Esophagus squamous epithelium (tissue), 5 donors: ENCODE measurements at places on chromosomes 16 and 17.

GRCh38 chr17:44354582-44355561 lies 8.8 kb downstream of the FAM171A2 start:
- DNase-seq: no peak

GRCh38 chr17:60398227-60398959 lies 6.5 kb upstream of the USP32 start:
- DNase-seq: no peak

DNA sequence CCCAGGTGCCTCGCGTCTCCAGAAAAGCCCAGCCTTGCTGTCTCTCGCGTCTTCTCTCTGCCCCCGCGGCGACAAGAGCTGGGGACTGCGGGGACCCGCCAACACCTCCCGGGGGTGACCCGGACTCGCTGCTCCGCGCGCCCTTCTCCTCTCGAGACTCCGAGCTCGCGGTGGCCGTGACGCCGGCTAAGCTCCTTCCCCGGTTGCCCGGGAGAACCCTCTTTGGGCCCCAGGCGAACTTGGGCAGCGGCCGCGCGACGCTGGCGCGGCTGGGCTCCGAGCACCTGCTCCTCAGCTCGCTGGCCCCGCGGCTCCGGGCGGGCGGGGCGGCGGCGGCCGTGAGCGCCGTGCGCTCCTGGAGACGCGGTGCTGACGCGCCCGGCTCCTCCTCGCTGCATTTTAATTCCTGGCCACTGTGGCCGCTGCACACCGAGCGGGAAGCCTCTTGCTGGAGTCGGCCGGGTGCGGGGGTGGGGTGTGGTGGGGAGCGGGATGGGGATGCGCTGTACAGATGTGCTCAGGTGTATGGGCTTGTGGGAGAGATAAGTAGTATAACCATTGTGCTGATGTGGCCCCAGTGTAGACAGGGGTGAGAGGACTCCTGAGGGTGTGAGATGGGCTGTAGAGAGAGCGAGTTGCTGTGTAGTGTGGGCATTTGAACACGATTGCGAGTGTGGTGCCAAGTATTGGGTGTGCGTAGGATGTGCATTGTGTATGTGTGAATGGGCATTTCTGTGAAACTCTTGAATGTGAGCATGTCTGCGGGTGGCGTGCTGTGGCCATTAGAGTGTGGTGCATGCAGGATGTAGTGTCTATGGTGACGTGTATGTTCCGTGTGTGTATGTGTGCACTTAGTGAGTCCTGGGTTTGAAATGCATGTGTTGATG lies at the start of gene ASIC2:
ASIC2 (minus strand) TSS at position 315 of the 887 bp plus-strand sequence.
- no peak for DNase-seq

- no peak for DNase-seq
Measured at GRCh38 chr16:89391-90302, 11.6 kb downstream of the MPG start.

DNA sequence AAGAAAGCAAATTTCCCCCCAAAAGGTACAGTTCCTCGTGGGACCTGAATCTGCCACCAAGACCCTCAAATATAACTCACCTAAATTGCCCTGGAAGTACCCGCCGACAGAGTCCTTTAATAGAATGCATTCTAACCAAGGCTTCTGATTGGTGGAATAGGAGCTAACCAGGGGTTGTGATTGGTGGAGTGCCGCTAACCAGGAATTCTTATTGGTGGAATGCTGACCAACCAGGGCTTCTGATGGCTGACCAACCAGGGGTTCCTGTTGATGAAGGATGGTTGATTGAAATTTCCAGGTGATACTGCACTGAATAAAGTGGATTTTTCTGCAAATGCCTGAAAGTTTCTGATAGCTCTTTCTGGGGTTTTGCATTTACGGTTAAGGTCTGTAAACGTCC lies 6.5 kb downstream of the TFAP4 start:
- DNase-seq: no peak

DNA sequence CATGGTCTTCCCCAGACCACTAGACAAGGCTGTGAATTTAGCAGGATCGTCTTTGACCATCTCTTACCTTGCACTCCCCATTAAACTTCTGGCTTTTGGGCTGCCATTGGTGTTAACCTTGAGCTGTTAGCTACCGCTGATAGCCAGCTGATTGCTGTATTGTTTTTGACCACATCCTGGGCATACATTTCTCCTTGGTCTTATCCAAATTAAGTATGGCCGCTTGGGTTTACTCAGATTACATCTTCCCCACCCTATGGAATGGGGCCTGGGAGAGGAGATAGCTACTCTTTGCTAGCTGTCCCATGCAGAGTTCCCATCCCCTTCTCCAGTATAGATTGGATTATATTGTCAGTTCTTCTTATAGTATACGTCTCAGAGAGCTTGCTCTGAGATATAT lies 270.4 kb upstream of the ELAC2 start:
- DNase-seq: no peak

GRCh38 chr16:6356911-6357310 lies 975.7 kb upstream of the RBFOX1 start:
- DNase-seq: no peak

DNA sequence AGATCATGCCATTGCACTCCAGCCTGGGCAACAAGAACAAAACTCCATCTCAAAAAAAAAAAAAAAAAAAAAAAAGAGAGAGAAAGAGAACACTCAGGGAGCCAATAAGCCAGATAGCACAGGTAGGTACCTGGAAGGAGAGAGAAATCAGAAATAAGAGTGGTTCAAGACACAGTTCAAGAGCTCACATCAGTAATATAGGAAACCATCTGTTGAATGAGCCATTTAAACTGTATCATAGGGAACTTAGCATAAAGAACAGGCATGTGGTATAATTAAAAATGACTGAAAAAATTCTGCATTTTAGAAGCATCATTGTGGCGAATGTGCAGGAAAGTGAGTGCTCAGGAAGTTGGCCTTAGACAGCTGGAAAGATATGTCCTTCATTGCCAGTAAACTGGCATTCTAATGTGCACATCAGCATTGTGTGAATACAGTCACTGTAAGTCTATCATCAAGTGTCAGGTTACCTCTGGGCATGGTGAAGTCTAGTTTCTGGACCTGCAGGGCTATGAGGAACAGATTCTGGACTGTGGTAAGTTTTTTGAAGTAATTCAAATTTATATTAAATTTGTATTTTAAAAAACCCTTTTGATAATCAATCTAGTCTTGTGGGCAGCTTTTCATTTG lies 20.4 kb downstream of the KRT12 start:
- no peak for DNase-seq

DNA sequence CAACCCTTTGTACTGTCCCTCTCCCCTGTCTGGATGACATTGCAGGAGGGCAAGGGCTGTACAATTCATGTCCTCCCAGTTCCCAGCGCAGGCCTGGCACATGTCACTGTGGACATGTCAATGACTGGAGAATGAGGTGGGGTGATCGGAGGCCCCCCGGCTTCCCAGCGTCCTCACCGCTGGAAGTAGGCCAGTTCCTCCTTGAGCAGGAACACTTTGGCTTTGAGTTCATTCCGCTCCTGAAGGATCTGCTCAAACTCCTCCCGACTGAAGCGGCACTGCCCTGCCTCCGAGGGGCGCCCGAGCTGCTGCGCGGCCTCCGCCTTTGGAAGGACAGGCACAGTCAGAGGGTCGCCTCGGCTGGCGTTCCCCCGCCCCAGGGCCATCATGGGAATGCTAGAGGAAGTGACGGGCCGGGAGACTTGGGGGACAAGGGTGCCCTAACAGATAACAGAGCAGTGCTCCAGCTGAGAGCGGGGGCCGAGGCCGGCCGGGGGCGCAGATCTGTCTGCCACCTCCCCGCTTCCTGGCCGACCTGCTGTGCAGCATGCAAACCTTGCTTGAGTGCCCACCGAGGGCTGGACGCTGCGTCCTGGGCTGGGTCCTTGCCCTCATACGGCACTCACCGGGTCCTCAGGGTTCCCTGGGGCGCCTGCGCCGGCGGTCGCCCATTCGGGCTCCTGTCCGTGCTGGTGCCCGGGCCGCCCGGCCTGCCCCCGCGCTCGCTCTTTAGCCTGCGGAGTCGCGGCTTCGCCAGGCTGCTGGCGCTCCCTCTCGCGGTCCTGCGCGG lies 1.3 kb downstream of the RILP start:
- no peak for DNase-seq

DNA sequence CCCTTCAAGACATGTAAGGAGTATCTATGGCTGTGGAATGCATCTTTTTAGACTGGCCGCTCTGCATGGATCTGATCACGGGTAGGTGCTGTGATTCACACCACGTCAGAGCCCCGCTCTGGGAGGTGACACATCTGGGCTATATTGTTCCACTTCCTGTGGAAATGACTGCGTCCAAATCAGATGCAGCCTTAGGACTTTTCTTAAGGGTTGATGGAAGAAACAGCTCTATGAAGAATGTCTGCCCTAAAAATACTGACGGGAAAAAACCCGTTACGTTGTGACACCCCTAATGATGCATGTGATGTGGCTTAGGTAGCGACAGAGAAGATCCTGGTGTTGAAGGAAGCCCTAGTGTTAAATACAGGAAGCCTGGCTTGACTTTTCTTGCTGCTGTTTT lies 12.2 kb downstream of the BANP start:
- no peak for DNase-seq

- no peak for DNase-seq
Measured at GRCh38 chr17:62179525-62180161, 114.6 kb upstream of the MED13 start.

DNA sequence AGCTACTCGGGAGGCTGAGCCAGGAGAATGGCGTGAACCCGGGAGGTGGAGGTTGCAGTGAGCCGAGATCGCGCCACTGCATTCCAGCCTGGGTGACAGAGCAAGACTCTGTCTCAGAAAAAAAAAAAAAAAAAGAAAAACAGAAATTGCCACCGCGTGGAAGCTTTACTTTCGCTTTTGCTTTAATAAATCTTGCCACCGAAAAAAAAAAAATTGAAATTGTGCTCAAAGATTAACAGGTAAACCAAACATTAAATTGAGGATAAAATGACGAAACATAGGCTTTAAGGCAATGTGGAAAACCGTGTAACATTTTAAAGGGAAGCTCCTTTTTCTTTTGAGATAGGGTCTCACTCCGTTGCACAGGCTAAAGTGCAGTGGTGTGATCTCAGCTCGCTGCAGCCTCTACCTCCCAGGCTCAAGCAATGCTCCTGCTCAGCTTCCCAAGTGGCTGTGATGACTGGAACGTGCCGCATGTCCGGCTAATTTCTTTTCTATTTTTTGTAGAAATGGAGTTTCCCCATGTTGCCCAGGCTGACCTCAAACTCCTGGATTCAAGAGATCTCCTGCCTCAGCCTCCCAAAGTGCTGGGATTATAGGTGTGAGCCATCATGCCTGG lies 40.1 kb downstream of the ZNF276 start:
- DNase-seq: no peak

DNA sequence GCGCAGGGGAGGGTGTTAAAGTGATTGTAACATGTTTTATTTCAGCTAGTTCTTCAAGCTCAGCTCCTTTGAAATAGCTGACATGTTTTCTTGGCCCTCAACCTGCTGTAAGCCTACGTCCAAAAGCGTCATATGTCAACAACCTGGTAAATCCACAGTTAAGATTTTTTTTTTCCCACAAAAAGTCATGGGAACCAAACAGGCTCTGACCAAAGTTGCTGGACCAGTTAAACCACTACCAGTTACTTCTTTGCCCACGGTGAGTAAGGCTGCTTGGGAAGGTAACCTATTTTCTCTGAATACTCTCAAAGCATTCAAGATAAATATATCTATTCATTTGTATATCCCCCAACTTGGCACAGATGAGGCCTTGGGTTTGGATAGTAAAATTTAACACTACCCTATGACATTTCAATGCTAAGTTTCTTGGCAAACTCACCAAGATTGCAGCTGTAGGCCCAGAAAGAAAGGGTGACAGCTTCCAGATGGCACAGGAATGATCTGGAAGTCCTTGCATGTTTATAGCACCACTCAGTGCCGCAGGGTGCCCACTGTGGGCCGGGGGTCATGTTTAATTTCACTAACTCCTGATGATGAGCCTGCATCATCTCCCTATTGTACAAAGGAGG lies 166.2 kb downstream of the XYLT1 start:
- DNase-seq: no peak

DNA sequence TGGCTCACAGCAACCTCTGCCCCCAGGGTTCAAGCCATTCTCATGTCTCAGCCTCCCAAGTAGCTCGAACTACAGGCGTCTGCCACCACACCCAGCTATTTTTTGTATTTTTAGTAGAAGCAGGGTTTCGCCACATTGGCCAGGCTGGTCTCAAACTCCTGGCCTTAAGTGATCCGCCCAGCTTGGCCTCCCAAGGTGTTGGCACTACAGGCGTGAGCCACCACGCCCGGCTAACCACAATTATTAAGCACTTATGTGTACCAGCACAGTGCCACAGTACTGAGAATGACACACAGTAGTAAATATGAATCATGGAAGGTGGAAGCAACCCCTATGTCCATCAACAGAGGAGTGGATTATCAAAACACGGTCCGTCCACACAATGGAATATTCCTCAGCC lies 49.8 kb downstream of the COTL1 start:
- no peak for DNase-seq

GRCh38 chr17:44916781-44917241 lies 1.5 kb upstream of the GFAP start:
- DNase-seq: no peak

- no peak for DNase-seq
Measured at GRCh38 chr16:66357523-66357928, 9.0 kb upstream of the CDH5 start.

DNA sequence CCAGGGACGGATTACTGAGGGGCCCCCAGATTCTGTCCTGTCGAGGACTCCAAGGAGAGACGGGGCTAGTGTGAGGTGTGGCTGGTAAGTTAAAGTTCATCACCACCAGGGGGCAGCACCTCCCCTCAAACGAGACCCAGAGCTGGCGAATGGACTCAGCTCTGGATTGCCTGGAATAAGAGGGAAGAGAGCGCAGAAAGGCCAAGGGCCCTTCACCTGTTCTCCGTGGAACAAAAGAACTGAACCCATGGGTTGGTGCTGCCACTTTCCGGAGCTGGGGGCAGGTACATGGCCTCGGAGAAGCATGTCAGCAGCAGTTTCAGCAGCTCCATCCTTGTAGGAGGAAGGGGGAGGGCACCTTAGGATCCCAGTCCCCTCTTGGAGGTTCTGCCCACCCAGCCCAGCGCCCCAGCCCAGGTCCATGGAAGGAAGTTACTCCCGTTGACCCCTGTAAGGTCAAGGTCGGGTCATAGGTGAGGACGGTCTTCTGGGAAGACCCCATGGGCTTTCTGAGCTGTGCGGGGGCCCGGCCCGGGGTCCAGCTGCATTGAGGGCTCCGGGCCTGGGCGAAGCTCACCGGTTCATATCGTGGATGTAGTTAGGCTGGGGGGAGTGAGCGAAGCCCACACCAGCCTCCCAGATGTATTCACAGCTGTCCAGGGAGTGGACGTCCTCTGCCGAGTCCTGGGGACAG lies 10.8 kb downstream of the HID1 start:
- no peak for DNase-seq

DNA sequence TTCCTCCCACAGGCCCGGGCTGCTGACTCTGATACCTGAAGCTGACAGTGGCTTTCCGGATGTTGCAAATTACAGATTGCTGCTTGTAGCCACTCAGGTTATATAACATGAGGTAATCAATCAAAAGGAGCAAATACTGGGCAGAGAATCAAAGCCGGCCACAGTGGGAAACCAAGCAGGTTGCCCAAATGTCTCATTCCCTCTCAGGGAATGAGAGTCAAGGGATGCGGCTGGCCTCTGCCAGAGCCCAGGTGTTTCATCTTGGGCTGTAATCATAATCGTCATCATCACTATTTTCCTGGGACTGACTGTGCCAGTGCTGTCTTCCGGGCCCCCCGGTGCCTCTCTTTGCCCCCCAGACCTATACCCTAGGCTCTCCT lies 292.4 kb upstream of the FOXF1 start:
- no peak for DNase-seq
